ENCODE measurements at places on chromosomes 11 and 22. TPM values are rescaled to one million over a fixed set of nuclear protein-coding genes. Genes with fewer than 3 reads are reported as not detected.

The FGF3 gene
- not detected for polyA plus RNA-seq

GRCh38 chr11:105023003-105023402, at the start of gene CASP5:
Gene CASP5, minus strand, starts transcription at chr11:105023168. Its CDS starts 32 bp downstream, at chr11:105023136.
- no peak within 1 kb of the TSS for H3K4me3 ChIP-seq
- peaks cover 16% of the 10 kb centered on the region for H3K36me3 ChIP-seq
- H3K27ac ChIP-seq: no peak within 1 kb of the TSS
- no peak for DNase-seq
- peaks cover 12% of the 10 kb centered on the region for H3K4me1 ChIP-seq
- no peaks in the 10 kb centered on the region for H3K27me3 ChIP-seq

DNA sequence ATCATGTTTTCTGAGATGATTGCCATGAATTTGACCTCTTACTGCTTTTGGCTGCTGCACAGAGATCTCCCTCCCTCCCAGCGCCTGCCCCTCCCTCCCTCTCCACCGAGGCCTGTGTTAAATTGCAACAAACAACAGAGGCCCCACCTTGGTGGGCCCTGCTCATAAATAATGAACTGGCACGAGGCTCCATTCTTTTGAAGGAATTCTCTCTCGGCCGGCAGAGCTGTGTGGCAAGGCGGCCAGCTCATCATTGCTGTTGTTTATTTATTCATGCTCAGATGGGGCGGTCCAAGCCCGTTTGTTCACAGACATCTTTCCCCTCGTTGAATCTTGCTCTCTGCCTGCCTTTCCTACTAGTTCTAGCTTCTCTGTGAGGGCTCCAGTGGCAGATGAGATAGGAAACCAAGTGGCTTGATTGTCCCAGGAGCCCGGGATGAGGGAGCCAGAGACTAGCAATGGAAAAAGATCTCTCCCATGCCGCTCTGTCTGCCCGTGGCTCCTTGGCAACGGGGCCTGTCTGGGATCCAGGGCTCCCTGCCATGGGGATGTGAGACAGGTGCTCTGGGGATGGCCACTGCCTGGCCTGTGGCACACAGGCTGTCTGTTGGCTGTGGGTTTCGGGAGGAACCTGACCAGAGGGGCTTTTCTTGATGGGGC, 192.6 kb downstream of the DSCAML1 start:
- no peak overlapping the region for H3K4me3 ChIP-seq
- peaks cover 40% of the 10 kb centered on the region for H3K27me3 ChIP-seq
- DNase-seq: peak; percentile 30
- H3K36me3 ChIP-seq: no peaks in the 10 kb centered on the region
- no peaks in the 10 kb centered on the region for H3K4me1 ChIP-seq

GRCh38 chr11:60193687-60194433, 11.0 kb upstream of the MS4A6A start:
- H3K4me3 ChIP-seq: no peak overlapping the region
- H3K36me3 ChIP-seq: no peaks in the 10 kb centered on the region
- H3K27me3 ChIP-seq: no peaks in the 10 kb centered on the region
- no peaks in the 10 kb centered on the region for H3K4me1 ChIP-seq
- peak; percentile 44 for DNase-seq
- H3K27ac ChIP-seq: no peak overlapping the region

DNA sequence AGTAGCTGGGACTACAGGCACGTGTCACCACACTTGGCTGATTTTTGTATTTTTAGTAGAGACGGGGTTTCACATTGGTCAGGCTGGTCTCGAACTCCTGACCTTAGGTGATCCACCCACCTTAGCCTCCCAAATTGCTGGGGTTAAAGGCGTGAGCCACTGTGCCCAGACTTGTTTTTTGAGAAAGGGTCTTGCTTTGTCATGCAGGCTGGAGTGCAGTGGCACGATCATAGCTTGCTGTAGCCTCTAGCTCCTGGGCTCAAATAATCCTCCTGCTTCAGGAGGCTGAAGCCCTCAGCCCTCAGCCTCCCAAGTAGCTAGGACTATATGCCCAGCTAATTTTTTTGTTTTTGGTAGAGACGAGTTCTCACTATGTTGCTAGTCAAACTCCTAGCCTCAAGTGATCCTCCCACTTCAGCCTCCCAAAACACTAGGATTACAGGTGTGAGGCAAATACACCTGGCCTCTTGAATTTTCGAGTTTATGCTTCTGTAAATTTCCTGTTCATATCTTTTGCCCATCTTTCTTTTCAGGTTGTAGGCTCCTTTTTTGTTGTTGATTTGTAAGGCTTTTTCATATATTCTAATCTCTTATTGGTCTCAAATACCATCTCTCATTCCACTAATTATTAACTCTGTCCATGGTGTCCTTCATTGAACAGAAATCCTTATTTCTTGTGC, 3.4 kb upstream of the RBM4B start:
- H3K27me3 ChIP-seq: no peaks in the 10 kb centered on the region
- no peak for DNase-seq
- H3K4me1 ChIP-seq: peaks cover 22% of the 10 kb centered on the region
- H3K4me3 ChIP-seq: no peak overlapping the region
